ENCODE measurements at places on chromosomes 2 and 18.

DNA sequence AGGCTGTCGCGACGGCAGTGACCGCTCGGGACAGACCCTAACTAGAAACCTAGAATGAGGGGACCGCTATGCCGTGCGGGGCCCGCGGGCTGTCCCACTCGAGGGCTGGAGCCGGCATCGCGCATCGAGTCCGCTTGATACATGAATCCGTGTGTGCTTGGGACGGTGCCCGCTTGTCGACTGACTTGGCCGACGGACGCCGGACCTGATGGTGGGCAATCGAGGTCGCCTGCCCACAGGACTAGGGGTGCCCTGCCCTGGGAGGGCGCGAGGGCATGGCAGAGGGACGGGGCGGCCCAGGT is 749 bp upstream of the PTMA start:
- no peak for DNase-seq

GRCh38 chr2:158457092-158457825 is 507 bp downstream of the PKP4 start:
- peak; percentile 69 for DNase-seq

GRCh38 chr2:39411181-39411944 is 25.7 kb downstream of the MAP4K3 start:
- no peak for DNase-seq

DNA sequence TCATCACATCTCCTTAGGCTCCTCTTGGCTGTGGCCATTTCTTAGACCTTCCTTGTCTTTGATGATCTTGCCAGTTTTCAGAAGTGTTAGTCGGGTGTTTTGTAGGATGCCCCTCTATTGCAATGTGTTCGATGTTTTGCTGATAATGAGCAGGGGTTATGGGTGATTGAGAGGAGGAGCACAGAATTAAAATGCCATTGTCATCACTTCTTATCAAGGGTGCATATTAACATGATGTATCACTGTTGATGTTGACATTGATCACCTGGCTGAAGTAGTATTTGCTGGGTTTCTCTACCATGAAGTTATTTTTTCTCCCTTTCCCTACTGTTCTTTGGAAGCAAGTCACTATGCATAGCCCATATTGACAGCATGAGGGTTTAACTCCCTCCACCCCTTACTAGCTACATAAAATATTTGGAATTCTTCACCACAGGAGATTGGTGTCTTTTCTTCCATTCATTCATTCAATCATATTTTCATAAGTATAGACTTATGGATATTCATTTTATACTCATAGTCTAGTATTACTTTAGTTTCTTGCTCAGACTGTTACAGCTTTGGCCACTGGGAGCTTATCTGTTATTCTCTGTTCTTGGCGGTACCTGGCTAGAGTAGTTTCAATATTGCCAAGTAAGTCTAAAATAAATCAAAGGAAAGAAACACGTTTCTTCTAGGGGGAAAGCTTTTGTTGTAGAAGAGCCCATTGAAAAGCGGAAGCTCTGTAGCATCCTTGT is 54.5 kb upstream of the TMEM87B start:
- DNase-seq, result no peak

GRCh38 chr2:98167916-98168315 is 80.9 kb downstream of the VWA3B start:
- DNase-seq, result no peak

DNA sequence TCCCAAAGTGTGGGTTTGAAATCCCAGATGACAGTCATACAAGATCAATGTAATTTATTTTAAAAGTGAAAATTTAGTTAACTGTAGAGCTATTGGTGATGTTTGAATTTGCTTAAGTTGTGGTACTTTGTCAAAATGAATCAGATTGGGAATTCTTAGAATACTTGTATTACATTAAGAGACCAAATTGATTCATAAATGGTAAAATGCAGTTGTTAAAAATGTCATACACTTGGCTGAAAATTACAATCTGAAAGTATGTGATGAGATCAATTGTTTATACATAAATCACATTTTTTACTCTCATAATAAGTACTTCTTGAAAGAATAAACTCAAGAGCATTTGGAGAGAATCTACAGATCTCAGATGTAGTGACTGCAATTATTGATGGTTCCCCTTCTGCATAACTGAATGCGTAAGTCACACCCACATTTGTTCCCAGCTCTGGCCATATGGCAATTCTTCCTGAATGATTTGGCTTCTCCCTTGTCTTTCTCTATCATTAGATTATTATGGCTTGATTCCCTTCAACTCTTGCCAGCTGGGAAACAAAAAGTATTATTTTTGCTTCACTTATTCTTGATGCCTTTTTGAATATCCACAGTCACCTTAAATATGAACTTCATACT is 558.5 kb downstream of the CPS1 start:
- no peak for DNase-seq

DNA sequence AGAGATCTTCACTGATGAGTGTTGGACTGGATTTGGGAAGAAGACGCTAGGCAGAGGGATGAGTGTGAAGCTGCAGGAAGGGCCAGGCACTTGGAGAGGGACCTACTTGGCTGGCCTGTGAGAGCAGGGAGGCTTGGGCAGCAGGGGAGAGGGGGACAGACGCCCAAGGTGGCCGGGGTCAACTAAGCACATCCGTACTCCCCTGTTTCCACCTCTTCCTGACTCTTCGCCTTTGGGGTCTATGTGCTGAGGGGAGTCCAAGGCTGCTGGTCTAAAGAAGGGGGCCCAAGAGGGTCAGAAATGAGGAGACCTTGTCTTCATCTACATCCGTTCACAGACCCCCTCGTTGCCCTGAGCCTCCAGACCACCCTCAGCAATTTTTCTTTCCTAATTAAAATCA is 16.7 kb downstream of the DPYSL5 start:
- DNase-seq, result no peak

DNA sequence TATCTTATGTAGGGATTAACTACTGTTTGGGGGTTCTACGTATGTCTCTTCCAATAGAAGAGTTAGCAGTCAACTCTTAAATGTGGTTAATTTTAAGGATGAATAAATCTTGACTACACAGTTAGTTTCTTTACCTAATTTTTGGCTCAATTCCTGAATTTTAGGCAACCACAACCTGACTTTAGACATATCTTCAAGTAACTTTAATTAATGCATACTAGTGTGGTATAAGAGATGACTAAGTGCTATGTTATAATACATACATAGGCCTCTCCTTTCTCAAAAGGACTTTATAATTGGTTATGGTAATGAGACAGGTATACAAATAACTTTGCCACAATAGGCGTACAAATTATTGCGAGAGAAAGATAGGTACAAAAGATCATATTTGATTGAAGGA is 312.0 kb downstream of the IRS1 start:
- DNase-seq, result no peak

- no peak for DNase-seq
Observed at GRCh38 chr2:135839713-135840112, 2.7 kb upstream of the LCT start.

- DNase-seq, result no peak
Observed at GRCh38 chr2:157304811-157305722, 20.6 kb downstream of the ERMN start.

DNA sequence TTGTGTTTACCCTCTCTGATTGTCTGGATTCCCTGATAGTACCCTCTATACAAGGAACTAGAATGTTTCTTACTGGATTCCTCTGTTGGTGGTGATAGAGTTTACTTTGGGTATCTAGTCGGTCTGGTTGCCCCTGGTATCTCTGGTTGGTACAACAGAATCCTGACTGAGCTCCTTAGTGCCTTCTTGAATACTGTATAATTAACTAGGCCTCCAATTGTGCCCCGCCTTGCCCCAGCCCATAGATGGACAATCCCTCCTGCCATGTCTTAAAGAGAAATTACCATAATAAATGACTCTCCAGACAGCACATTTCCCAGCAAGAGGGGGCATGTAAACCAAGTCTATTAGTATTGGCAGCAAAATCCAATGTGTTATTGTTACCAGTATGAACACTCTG is 2.3 kb downstream of the SCN1A start:
- DNase-seq, result no peak

- DNase-seq, result no peak
Observed at GRCh38 chr2:213766465-213766901, 482.2 kb downstream of the SPAG16 start.

DNA sequence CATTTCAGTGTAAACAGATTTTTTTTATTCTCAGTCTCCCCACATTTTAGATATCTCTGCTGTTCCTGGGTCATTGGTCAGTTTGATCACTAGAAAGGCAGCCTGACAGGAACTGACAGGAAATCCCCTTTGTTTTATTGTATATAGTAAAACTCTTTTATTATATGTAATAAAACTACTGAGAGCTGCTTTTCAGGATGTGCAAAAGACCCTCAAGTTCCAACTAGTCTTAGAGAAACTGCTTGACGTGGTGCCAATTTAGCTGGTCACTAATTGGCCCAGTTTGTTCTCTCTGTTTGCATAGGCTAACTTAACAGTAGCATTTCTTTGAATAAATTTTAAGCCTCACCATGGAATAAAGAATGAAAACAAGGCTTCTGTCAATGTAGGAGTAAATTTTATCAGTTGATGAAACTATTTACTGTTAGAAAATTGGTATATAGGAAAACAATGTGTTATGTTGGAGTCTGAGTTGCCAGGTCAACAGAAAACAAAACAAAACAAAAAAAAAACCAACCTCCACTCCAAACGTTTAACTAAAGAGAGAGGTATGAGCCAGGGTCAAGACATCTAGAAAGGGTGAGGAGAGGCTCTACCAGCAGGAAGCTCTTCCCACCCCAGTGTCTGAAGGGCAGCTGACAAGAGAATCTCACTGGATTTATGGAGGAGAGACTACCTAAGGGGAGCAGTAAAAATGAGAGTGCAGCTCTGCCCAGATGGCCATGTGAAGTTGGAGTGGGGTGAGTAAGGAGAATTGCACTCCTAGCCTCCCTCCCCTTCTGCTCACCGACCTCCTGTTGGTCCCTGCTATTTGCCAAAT is 184.6 kb downstream of the ST6GAL2 start:
- DNase-seq, result no peak

- DNase-seq, result peak; percentile 59
Observed at GRCh38 chr2:108944601-108945331, 44.3 kb downstream of the EDAR start.

DNA sequence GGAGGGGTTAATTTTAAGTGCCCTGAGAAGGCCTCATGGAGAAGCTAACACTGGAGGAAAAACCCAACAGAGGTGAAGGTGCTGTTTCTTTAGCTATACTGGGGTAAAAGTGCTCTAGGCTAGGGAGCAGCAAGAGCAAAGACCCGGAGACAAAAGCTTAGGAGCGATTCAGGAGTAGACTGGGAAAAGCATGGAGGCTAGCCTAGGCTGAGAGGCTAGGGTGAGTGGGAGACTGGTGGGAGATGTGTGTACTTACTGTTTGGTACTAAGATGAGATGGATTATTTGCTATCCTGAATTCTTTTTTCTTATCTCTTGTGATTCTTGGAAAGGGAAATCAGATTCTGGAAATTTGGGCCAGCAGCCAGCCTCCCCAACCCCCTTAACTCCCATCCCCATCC is 2.0 kb downstream of the GIGYF2 start:
- no peak for DNase-seq

DNA sequence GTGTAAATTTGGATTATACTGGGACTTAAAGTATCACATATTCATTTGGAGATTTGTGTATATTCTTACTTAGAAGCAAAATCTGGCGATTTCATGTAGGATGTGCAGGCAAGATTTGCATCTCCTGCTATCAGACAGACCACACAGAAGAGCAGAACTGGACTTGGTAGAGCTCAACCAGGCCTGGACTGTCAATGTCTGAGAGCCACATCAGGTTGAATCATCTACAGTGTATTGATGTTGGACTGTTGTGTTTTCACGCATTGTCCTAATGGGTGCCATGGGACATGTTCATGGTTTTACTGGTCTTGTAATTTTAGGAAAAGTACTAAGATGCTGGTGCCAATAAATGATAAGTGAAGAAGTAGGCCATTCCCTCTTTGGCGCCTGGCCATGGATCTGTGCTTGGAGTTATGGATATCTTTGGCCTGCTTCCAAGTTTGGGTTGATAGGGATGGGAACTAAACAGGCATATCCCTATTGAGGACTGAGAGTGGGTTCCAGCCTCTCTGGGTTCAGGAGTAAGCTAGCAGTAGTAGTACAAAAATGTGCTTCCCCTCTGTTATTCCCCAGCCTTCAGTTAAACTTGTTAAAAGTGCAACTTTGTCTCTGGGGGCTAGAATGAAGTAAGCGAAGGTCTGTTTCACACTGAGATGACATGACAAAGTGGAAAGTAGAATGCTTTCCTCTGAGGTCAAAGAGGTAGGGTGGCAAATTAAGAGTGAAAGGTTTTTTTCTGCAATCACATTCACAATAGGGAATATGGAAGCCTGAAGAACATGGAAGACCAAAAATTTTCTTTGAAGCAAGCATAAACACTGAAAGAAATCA is 49.2 kb upstream of the NEMP2 start:
- DNase-seq, result no peak

- DNase-seq, result no peak
Observed at GRCh38 chr2:191936882-191937405, 90.1 kb upstream of the CAVIN2 start.

DNA sequence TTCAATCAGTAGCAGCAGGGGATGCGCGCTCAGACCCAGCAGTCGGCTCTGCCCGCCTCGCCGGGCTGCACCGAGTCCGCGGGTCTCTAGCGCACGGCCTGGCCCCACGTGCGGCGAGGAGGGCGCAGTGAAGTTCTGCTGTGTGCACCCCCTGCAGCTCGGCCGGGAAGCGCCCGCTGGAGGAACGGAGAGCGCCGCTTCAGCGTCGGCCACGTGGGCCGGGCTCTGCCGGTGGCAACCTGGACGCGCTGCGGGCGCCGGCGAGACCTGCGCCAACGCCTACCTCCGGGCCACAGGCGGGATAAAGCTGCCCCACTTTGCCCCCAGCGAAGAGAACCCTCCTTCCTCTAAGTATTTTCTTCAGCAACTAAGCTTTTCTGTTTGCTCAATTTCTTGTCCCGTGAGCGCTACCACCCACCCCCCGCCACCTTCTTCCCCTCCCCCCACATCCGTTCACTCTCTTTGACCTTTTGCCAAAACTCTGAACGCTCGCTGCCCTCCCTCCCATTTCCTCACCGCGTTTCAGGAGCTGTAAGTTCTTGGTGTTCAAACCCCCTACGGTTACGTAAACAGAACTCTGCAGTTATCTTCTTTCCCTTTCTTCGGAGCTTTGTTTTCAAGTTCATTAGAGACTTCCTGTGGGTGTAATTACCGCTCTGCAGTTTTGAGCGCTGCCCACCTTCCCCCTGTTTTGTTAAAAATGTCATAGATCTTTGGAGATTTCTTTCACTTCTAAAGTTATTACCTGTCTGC is 42.6 kb upstream of the EDAR start:
- DNase-seq, result peak; percentile 60

GRCh38 chr18:53254265-53254664 is 914.3 kb downstream of the DCC start:
- DNase-seq, result no peak

GRCh38 chr2:217695033-217695520 is 307.7 kb downstream of the TNS1 start:
- DNase-seq, result no peak

- peak; percentile 47 for DNase-seq
Observed at GRCh38 chr2:40244675-40245074, 207.2 kb downstream of the SLC8A1 start.

DNA sequence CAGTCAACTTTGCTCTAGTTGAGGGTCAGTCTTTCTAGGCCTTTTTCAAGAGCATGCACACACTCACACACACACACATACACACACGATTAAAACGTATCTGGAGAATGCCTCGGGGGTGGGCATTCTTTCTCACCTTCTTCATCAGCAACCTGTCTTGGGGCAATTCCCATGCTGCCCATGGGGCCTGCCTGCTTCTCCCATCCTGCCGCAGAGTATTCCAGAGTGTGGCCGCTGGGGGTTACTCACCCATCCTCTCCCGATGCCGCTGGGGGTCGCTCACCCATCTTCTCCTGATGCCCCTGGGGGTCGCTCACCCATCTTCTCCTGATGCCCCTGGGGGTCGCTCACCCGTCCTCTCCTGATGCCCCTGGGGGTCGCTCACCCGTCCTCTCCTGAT is 10.8 kb upstream of the ALLC start:
- no peak for DNase-seq

GRCh38 chr18:37285825-37286224 is 279.8 kb downstream of the CELF4 start:
- no peak for DNase-seq
